ENCODE measurements at places on chromosomes 2 and 18.

- DNase-seq = no peak
Observed at GRCh38 chr2:128217671-128218070, 101.0 kb downstream of the HS6ST1 start.

DNA sequence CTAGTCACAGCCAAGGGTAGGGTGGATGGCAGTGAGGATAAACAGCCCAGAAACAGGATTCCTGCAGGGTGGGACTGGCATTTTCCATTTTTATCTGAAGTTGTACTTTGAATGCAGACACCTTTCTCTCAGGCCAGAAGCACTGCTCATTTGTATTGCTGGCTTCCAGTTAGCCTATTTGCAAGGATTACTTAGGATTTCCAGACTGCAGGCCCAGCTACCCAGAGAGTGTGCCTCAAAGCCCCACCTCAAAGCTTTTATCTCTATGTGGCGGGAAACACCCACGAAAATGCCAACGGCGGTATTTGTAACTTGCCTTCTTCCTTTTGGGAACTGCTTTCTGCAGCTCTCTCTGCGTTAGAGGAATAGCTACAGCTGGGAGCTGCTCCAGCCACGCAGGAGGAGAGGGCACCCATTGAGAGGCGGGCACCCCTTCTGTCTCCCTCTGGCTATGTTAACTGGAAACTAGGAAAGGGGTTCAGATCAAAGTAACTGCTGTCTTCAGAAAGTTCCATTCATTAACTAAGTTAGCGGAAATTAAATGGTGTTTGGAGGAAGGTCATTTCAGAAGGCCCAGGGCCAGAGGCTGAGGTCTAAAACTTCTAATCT is 144.9 kb downstream of the TGIF1 start:
- peak; percentile 55 for DNase-seq

DNA sequence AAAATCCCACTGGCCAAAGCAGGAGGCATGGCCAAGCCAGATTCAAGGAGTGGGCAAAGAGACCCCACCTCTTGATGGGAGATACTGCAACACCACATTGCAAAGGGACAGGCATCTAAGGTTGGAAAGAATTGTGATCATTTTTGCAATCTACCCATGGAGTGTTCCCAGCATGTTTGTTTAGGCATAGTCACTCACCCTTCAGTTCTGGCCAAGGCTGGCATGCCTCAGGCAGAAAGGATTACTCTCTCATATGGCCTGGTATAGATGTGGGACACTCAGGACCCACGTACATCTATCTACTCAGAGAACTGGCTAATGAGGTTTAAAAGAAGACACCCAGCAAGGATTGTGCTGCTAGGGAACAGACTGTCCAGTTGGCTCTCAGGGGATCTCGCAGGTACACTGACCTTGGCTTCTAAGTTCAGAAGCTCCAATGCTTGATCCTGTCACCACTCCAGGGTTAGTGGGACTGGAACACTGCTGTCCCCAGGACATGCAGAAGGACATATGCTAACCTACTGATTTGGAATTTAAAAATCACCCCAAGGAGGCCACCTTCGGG is 183.7 kb downstream of the KLHL29 start:
- DNase-seq = no peak

GRCh38 chr2:159089543-159089942 is 121.1 kb downstream of the TANC1 start:
- no peak for DNase-seq

- DNase-seq = peak; percentile 7
Observed at GRCh38 chr2:188607501-188607900, 315.8 kb downstream of the GULP1 start.

- DNase-seq = no peak
Observed at GRCh38 chr2:142649581-142649980, 227.9 kb upstream of the KYNU start.

GRCh38 chr2:215627771-215628170 is 191.9 kb upstream of the FN1 start:
- DNase-seq = no peak

- no peak for DNase-seq
Observed at GRCh38 chr2:181103659-181104058, 123.3 kb downstream of the UBE2E3 start.

DNA sequence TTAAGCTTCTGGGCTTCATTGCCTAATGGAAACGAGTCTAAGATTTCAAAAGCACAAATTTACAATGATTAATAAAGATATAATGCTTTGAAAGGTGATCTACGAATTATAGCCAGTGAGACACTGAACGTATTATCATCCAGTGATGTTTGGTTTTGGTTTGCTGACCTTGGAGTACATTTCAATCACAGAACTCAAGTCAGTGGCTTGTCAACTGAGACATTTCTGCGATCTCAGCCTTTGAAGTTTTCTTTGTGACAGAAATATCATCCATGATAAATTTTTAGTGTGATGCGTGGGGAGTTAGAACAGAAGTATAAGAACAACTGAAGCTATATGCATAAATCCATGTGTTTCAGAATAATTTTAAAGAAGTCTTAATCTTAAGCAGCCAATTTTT is 263.8 kb downstream of the TCF4 start:
- no peak for DNase-seq

GRCh38 chr18:44047585-44047984 is 633.1 kb upstream of the SETBP1 start:
- peak; percentile 4 for DNase-seq

GRCh38 chr2:201986463-201986735 is 47.3 kb upstream of the FZD7 start:
- DNase-seq = no peak

GRCh38 chr2:201883606-201884369 is 77.5 kb downstream of the CDK15 start:
- DNase-seq = no peak

GRCh38 chr2:234910186-234910679 is 41.6 kb upstream of the SH3BP4 start:
- DNase-seq = no peak

GRCh38 chr18:21387886-21388285 is 145.9 kb downstream of the GREB1L start:
- no peak for DNase-seq

DNA sequence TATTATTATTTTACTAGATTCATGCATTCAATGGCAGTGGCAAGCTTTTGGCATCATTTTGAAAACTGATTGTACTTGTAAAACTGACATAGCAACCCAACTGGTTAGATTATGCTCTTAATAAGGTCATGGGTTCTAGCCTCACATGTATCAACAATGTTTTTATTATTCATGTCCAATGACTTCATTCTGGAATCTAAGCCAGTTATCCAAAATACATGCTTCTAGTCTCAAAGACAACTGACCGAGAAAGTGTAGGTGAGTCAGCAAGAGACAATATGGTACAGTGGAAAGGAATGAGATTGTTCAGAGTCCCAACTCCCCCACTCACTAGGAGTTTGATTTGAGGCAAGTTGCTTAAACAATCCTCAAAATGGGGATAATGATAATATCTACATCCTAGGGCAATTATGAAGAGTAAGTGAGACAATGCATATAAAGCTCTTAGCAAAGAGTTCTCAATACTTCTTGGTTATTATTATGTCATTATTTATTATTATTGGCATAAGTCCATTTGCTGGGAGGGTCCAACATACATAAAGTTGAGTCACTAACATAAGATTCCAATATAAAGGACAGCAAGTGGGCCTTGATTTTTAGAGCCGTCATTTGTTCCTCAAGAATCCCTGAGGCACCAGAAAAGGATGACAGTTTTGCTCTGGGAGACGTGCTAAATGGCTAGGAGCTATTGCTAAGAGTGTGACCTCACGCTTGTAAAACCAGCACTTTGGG is 99.4 kb downstream of the NEB start:
- no peak for DNase-seq

DNA sequence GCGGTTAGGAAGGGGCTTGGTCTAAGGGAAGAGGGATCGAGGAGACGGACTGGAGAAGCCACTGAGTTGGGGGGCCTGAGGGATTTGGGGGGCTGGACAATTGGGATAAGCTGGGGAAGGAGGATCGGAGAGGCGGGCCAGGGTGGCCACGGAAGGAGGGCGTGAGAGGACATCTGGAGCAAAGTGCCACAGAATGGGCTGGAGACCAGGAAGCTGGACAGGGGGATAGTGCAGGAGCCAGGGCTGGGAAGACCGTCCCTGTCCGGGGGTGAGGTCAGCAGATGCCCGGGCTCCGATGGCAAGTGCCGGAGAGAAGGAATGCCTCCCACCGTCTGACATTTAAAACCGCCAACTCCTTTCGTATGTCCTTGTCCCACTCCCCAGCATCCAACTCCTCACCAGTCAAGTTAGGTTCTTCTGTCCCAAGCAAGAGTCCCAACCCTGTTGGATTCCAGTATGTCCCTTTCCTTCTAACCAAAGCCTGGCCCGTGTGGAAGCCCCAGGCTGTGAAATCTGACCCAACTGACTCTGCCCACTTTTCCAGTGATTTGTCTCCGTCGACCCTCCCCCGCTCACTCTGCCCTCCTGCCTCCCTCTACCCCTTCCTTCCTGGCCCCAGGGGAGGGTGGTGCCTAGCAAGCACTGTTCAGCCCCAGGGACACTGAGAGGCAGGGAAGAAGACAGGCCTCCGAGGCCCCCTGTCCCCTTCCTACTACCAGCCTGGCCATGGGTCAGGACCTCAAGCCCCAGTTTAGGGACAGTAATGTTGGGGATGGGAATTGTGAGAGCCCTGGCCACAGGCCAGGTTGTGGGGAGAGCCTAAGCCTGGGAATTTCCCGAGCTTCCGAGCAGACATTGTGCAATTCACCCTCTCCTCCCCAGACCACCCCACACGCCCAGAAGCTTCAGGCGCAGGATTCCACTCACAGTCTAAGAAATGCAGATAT is 31.5 kb upstream of the TMBIM1 start:
- peak; percentile 91 for DNase-seq

DNA sequence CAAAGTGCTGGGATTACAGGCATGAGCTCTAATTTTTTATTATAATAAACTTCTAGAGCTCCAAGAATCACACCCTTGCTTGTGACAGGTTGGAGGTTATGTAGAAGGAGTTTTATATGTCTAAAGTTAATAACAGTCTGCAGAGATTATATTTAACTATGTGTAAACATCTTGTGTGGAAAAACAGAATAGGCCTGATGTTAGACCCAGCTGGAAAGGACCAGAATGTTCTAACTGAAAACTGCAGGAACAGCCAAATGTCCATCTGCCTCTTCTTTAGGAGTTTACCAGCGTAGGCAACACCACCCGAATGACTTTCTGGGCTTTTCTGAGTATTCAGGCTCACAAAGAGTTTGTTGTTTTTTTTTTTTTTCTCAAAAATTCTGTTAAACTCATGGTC is 67.1 kb upstream of the CDCA7 start:
- DNase-seq = no peak

GRCh38 chr2:167127135-167127534 is 238.9 kb downstream of the XIRP2 start:
- DNase-seq = peak; percentile 47

- no peak for DNase-seq
Observed at GRCh38 chr18:35029770-35030169, 11.4 kb upstream of the MAPRE2 start.

DNA sequence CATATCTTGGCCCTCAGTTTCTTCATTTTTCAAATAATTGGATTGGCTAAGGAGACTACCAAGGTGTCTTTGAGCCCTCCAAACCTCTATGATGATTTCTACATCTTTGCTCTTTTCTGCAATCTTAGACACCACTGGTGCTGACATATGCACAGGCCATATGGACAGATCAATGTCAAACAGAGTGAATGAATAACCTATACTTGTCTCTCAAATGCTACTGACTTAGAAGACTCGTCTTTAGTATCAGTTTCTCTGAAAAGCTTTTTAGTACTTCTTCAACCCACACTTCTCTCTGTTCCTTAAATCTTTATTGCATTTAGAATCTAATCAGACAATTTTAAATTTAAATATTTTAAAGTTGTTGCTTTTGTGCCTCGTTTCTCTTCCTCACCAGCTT is 258.2 kb downstream of the LTBP1 start:
- no peak for DNase-seq

GRCh38 chr2:117485588-117485987 is 328.9 kb upstream of the DDX18 start:
- no peak for DNase-seq

- DNase-seq = no peak
Observed at GRCh38 chr2:109021895-109022300, 32.9 kb upstream of the EDAR start.

DNA sequence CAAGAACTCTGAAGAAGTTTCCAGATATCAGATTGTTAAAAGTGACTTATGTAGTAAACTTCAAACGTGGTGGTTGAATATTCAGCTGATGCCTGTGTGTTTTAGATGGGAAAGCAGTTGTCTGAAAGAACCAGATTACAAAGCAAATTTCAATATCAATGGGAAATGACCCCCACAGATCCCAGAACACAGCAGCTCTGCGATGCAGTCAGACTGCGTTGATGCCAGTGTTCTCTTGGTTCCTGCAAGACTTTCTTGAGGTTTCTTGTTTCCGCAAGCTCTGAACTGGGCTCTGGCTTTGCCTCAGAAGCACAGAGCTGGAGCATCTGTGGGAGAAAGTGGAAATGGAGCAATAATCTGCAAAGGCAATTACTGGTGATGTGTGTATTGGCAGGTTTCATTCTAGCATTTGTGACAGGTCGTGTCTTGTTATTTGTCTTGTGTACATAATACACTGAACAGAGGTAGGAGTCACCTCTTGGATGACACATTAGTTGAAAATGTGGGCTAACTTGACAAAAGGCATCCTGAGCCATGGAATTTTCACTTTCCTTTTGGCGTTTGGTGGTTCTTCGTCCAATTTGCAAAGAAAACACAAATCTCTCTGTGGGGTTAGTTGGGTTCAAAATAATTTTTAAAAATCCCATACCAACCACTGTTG is 10.8 kb upstream of the LYPD6B start:
- peak; percentile 76 for DNase-seq

GRCh38 chr18:63183952-63184770 is 135.4 kb downstream of the BCL2 start:
- DNase-seq = no peak

GRCh38 chr2:158412206-158412605 is 44.3 kb downstream of the CCDC148 start:
- DNase-seq = no peak

DNA sequence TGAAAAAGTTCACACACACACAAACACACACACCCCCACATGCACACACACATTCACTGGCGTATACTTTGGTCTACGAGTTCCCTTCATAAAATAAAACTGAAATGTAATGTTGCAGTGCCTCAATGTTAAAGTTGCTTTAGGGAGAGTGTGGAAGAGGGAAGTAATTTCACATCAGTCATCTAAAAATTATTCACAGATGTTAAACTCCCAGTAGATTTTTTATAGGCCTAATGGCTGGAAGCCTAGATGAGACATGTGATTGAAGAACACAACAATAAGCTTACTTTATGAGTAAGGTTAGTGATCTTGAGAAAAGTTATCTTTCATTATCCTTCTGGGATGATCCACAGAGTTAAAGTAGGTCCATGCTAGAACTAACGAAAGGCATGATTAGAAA is 506.7 kb upstream of the CNTNAP5 start:
- DNase-seq = peak; percentile 38

GRCh38 chr2:191724015-191724414 is 46.1 kb downstream of the NABP1 start:
- no peak for DNase-seq

GRCh38 chr2:66082581-66082980 is 352.3 kb upstream of the MEIS1 start:
- DNase-seq = no peak

DNA sequence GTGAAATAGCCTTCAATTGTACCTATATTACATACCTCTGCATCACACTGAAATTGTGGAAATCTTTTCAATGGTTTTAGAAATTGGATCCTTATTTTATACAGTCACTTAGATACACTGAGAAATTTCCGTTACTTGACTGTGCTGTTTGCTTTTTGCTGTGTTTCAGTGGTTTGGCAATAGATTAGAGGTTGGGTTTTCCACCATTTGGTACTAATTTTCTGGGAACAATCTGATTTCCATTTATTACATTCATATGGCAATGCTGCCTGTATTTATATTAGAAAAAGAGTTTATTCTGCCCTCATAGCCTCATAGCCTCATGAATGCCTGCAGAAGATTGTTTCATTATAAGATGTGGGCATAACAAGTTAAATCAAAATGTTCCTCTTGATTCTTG is 285.0 kb downstream of the GULP1 start:
- DNase-seq = no peak

All from MCF 10A (cell line).